Glomerular endothelial cell (primary cell): ENCODE measurements at places on chromosomes 1 and 21. TPM values are rescaled to one million over a fixed set of nuclear protein-coding genes. Genes with fewer than 3 reads are reported as not detected.

LCE1B gene
- total RNA-seq: not detected in 2 replicates

NID1 gene
- 195 and 321 TPM in 2 replicates for total RNA-seq

B3GALT5 gene
- total RNA-seq: 1.1 and 3.6 TPM in 2 replicates

FAM72C gene
- 0.05 and 1.4 TPM in 2 replicates for total RNA-seq

SLC35F3 gene
- 0.87 TPM in 1 of 2 replicates, not detected in the other for total RNA-seq

VPS26C gene
- 80.1 and 91.6 TPM in 2 replicates for total RNA-seq

ZNF670 gene
- total RNA-seq: 4.0 and 4.2 TPM in 2 replicates

LAMTOR2 gene
- total RNA-seq: 96.2 and 113 TPM in 2 replicates

RASSF5 gene
- 0.29 and 1.1 TPM in 2 replicates for total RNA-seq

ZSWIM5 gene
- total RNA-seq: 0.24 and 0.29 TPM in 2 replicates

PPIAL4G gene
- not detected in 2 replicates for total RNA-seq

PDXK gene
- 49.4 and 59.5 TPM in 2 replicates for total RNA-seq

HMCN1 gene
- total RNA-seq: 1.3 and 9.2 TPM in 2 replicates

GIPC2 gene
- 0.15 and 2.0 TPM in 2 replicates for total RNA-seq

TEDDM1 gene
- total RNA-seq: not detected in 2 replicates

ZNF593OS gene
- total RNA-seq: not detected in 2 replicates

ARTN gene
- total RNA-seq: 0.88 TPM in 1 of 2 replicates, not detected in the other

KCNA2 gene
- not detected in 2 replicates for total RNA-seq

CBR3 gene
- total RNA-seq: 5.6 and 18.8 TPM in 2 replicates

PRR9 gene
- not detected in 2 replicates for total RNA-seq

WNT9A gene
- total RNA-seq: 2.8 and 3.7 TPM in 2 replicates

C4BPA gene
- total RNA-seq: not detected in 2 replicates

SERTAD4 gene
- total RNA-seq: 1.6 and 2.4 TPM in 2 replicates

S100A8 gene
- total RNA-seq: not detected in 2 replicates

LCE2B gene
- not detected in 2 replicates for total RNA-seq

C1orf141 gene
- not detected in 2 replicates for total RNA-seq

INKA2 gene
- 8.0 and 10.4 TPM in 2 replicates for total RNA-seq

SELENON gene
- 172 and 263 TPM in 2 replicates for total RNA-seq

DISC1 gene
- 22.1 and 36.7 TPM in 2 replicates for total RNA-seq

KIRREL1 gene
- total RNA-seq: 60.3 and 86.7 TPM in 2 replicates

UBL4B gene
- total RNA-seq: not detected in 2 replicates

DMRTA2 gene
- not detected in 2 replicates for total RNA-seq

SPRR5 gene
- total RNA-seq: not detected in 2 replicates

MAP3K7CL gene
- 7.9 and 9.9 TPM in 2 replicates for total RNA-seq

HOOK1 gene
- 0.23 and 1.6 TPM in 2 replicates for total RNA-seq

IGSF9 gene
- total RNA-seq: 0.05 and 0.06 TPM in 2 replicates

LAX1 gene
- total RNA-seq: 0.12 TPM in 1 of 2 replicates, not detected in the other
